ENCODE measurements at places on chromosomes 1 and 21.

- DNase-seq = no peak
Measured at GRCh38 chr1:183871142-183871541, 66.2 kb downstream of the RGL1 start.

- no peak for DNase-seq
Measured at GRCh38 chr1:97297611-97298010, 576.0 kb downstream of the PTBP2 start.

- DNase-seq = no peak
Measured at GRCh38 chr1:69747207-69747606, 179.5 kb downstream of the LRRC7 start.

- no peak for DNase-seq
Measured at GRCh38 chr21:31570824-31571566, 88.5 kb upstream of the SOD1 start.

DNA sequence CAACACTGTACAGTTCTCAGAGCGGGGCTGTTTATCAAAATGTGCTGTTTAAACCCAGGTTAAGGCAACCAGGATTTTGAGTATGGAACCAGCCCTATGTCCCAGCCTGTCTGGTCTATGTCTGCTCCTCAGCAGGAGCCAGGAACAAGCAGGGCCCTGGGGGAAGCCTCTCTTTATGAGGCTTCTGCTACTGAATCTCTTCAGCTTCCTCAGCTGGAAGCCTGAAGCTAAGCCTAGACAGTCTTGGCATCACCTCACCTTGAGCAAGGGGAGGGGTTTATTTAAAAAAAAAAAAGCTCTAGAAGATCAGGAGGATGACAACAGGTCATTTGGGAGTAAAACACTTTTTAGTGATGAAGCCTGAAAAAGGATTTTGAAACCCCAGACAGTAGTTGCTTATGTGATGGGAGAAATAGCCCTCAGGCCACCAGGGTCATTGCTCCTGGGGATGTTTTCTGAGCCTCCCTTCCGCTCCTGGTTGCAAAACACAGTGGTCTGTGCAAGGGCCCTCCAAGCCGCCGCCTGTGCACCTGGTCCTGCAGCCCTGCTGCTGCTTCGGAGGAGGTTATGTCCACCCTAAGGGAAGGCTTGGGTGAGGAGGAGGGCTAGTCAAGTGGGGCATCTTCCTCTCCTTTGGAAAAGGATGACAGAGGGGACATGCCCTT, 21.8 kb upstream of the GRHL3 start:
- no peak for DNase-seq

GRCh38 chr1:8524627-8525157, 206.8 kb downstream of the SLC45A1 start:
- no peak for DNase-seq

DNA sequence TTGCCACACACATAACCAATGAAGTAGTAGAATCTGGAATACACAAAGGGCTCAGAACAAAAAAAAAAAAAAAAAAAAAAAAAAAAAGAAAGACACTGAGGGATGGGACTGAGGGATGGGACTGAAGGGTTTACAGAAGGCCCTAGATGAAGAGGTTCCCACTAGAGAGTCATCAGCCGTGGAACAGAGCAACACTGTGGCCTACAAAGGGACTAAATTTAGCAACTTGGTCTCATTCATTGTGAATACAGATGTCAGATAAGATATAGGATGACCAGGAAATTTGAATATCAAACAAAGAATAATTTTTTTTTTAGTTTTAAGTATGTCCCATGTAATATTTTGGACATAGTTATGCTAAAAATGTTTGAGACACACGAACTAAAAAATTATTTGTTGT, 62.1 kb downstream of the GLUL start:
- no peak for DNase-seq

DNA sequence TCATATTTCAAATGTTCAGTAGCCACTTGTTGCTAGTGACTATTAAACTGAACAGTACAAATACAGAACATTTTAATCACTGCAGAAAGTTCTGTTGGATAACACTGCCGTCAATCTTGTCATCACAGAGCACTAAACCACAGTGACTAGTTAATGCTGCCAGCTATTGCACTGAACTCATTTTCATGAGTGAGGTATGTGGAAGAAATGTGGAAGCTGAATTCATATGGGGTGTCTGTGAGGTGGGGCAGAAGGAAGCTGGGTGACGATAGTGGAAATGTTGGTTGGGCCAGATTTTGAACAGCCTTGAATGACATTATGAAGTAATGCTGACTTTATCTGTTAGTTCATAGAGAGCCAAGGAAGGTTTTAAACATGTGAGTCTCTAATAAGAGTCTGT, 49.6 kb downstream of the OSBPL9 start:
- DNase-seq = no peak

DNA sequence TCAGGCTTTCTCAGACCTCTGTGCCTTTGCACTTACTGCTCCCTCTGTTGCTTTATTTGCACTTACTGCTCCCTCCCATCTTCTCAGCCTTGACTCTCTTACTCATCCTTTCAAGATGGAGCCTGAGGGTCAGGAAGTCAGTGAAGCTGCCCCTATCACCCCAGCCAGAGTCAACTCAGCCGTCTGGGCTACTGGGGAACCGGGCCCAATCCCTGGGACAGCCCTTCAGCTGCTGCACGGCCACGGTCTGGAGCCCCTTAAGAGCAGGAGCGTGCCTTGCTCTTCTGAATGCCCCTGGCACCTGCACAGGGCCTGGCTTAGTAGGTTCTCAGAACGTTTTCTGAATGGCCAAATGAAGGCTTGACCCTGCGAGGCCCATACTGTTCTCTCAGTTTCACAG, 244.4 kb downstream of the FOXD2 start:
- DNase-seq = no peak

DNA sequence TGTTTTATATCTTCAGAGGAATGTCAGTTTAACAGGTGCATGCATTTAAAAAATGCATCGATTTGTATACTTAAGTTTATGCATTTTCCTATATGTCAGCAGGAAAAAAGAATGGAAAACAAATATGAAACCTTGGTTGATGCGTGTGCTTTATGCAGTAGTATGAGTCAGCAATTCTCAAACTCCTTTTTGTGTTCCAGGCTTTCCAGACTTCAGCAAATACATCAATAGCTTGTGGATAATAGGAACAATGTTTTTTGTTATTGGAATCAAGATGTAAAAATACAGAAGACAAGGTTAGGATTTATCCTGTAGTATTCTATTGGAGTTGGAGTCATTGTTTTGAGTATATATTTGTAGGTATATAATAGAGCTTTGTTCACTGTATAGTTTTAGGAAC, 45.2 kb downstream of the CHODL start:
- no peak for DNase-seq

DNA sequence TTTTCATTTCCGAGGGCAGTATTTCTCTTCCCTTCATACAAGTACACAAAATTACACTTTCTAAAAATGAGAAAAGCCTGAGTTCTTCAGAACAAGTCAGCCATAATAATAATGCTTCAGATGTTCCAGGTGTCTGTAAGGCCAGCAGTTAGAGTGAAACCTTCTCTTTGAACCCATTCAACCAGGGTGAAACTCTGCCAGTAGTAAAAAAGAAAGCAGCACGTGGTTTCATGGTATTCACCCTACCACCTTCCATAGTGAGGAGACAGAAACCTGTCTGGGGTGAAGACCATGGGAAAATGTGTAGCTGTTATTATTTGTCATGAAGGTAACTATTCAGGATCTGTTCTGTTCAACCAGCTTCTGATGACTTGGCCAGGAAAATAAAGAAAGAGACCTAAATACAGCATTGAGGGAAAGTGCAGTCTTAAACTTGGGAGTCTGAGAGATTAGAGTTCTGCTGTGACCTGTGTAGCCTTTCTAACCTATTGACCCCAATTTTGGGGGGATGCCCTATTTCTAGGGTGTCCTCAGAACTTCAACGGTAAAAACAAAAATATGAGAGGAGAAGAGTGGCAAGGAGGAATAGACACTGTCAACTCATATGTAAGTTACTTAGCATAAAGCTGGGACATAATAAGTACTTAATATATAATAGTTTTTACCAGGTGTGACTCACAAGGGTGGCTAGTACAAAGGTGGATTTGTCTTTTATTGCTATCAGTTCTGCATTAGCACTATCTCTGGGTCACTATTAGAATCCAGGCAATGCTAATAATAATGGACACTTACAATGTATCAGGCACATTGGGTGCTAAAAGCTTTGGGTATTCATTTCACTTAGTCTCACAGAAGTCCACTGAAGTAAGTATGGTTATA, 70.0 kb upstream of the TNFSF4 start:
- no peak for DNase-seq

DNA sequence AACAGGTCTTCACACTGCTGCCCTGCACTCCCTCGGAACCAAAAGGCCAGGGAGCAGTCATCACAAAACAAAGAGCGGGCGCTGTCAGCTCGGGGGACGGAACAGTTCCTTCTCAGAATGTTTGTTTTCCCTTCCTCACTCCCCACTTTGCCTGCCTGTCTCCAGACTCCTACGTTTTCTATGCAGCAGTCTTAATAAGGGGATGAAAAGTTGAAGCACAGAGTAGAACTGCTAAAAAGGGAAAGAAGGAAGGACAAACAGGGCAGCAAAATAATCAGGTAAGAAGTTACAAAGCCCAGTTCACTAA, 738 bp upstream of the GPR161 start:
- no peak for DNase-seq

GRCh38 chr1:86933562-86934377, 19.3 kb downstream of the HS2ST1 start:
- DNase-seq = no peak
